Amniotic stem cell (primary cell): ENCODE measurements at places on chromosomes 4 and X.

- DNase-seq, result no peak
Measured at GRCh38 chrX:119231936-119232445, 4.1 kb upstream of the PGRMC1 start.

DNA sequence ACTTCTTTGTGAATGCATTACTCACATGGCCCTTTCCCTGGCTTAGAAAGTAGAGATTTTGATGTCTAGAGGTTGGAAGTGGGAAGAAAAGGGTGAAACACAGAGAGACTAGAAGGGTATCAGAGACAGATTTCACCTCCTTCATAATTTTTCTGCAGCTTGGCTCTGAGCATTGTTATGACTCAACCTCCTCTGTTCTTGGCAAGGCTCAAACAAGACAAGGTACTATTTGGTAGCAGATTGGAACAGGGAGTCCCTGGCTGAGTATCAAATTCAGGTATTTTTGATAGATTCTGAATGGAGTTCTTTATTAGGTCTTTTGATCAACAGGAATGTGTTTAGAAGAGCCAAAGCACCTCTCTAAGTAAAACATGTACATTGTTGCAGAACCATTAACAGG is 146.3 kb upstream of the CHRDL1 start:
- no peak for DNase-seq

GRCh38 chrX:80306007-80306406 is 114.2 kb upstream of the TENT5D start:
- no peak for DNase-seq

GRCh38 chrX:45735571-45735970 is 534.9 kb upstream of the DIPK2B start:
- DNase-seq, result no peak

DNA sequence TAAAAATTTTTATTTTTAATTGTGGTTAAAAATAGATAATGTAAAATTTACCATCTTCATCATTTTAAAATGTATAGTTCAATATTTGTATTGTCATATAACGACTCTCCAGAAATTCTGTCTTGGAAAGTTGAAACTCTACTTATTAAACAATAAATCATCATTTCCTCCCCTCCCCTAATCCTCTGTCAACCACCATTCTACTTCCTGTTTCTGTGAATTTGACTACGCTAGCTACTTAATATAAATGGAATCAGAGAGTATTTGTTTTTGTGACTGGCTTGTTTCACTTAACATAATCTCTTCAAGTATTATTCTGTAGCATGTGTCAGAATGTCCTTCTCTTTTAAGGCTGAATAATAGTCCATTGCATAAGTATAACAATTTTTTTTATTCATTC is 729.0 kb upstream of the AADAT start:
- DNase-seq, result no peak

- no peak for DNase-seq
Measured at GRCh38 chr4:172055046-172055445, 241.8 kb downstream of the GALNTL6 start.

- DNase-seq, result no peak
Measured at GRCh38 chr4:175414602-175415001, 397.5 kb downstream of the GPM6A start.

DNA sequence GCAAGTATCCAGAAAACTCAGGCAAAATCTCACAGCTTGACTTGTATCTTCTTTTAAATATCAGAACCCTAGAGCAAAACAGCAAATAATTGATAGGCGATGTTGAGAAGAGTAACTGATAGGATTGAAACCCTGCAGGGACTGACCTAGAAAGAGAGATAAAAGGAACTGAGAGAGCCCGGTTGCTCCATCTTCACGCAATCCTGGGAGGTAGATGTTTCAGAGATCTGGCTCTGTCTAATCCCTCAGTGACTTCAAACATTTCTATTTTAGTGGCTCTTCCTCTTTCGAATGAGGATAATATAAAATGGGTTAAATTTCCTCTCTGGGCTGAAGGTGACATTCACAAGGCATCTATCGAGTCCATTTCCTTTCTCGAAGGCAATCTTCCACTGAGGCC is 39.3 kb upstream of the RPL34 start:
- no peak for DNase-seq

GRCh38 chr4:126895988-126896570 is 736.7 kb upstream of the INTU start:
- DNase-seq, result no peak

GRCh38 chrX:146887020-146887419 is 72.5 kb upstream of the CXorf51A start:
- DNase-seq, result no peak

GRCh38 chr4:74651198-74651597 is 143.1 kb downstream of the BTC start:
- DNase-seq, result no peak

DNA sequence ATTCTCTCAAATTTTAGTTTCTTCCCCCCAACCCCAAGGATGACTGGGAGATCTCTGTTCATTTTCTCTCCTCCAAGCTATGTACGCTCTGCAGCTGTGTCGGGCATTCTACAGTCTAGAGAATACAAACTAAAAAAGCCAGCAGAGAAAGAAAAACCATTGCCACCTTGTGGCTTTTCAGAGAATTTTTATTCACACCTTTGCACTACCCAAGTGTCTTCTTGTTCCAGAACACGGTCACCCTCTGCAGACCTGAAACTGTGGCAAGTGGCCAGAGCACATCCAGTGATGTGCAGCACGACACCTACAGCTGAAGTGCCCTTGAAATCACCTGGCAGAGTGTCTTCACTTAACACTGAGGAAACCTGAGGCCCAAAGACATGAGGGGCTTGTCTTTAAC is 68.6 kb downstream of the CHST7 start:
- DNase-seq, result no peak

- DNase-seq, result no peak
Measured at GRCh38 chr4:1398681-1399507, 7.3 kb downstream of the NKX1-1 start.

GRCh38 chrX:124239324-124239723 is 93.1 kb upstream of the TEX13D start:
- no peak for DNase-seq

DNA sequence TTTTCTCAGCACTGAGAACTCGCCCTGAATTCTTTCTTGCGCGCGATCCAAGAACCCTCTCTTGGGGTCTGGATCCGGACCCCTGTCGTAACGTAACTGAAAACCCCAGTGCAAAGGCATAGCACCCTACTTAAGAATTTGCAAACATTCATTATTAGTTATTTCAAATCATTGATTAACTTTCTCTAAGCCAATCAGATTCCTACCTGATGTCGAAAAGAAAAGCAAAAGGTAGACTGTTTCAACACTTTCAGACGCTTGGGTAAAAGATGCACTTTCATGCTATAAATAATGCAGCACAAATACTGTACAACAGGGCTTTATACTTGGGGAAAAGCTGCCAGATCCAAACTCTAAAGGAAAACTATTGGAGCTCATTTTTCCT is 817 bp upstream of the WDR19 start:
- no peak for DNase-seq

DNA sequence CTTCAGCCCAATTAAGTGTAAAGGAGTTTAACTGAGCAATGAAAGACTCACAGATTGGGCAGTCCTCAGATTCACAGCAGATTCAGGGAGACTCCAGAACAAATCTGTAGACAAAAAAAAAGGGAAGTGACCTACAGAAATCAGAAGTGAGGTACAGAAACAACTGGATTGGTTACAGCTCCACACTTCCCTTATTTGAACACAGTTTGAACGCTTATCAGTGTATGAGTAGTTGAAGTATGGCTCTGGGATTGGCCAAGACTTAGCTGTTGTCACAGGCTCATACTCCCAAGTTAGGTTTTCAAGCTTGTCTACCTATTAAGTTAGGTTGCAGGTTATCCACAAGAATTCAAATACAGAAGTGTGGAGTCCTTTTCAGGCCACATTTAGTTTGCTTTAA is 112.4 kb upstream of the ELOVL6 start:
- no peak for DNase-seq

DNA sequence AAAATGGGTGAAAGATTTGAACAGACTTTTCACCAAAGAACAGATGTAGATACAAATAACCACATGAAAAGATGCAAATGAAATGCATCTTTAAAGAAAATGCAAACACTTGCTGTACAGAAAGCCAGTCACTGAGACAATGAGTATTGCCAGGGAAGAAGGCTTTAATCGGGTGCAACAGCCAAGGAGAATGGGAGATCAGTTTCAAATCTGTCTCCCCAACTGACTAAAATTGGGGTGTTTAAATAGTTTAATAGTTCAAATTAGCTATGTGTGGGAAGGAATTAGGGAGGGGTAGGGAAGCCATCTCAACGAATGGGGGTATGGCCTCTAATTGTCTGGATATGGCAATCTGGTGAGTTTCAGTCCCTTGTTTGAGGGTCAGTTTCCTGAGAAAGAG is 295.4 kb downstream of the PTTG2 start:
- no peak for DNase-seq

- no peak for DNase-seq
Measured at GRCh38 chr4:16868674-16869073, 29.8 kb downstream of the LDB2 start.

DNA sequence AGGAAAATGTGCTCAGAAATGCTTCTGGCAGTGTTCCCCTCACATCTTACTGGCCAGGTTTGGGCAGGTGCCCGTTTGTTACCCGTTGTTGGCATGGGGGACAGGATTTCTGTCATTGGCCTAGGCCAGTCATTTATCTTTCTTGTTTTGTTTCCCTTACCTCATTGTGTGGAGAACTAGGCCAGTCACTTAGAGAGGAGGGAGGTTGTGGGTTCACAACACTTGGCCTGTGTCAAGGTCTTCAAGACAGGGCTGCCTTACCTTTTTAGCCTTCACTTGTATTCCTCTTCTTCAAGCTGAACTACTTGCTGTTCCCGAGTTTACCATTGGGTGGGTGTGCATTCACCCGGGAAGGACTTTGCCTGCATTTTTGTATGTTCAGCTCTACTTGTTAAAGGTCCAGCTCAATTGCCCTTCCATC is 17.7 kb downstream of the SNX25 start:
- DNase-seq, result no peak

DNA sequence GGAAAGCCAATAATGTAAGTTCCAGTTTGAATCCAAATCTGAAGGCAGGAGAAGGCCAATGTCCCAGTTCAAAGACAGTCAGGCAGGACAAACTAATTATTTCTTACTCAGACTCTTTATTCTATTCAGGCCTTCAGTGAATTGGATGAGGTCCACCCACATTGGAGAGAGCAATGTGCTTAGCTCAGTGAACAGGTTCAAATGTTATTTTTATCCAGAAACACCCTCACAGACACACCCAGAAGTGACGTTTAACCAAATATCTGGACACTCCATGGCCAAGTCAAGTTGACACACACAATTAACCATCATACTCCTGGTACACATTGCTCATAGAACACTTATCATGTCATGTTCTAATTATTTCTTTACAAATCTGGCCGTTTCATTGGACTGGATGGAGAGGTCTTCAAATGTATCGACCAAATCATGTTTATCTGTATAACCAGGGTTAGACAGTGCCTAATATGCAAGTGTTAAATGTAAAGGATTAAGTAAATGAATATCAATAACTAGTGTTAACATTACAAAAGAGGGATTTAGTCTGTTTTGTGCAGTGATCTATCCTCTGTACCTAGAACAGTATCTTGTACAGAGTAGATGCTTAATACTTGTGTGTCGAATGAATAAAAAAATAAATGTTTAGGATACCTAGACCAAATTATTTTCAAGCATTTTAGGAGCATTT is 27.1 kb upstream of the XK start:
- no peak for DNase-seq

- DNase-seq, result no peak
Measured at GRCh38 chrX:28303486-28303885, 283.8 kb upstream of the IL1RAPL1 start.

DNA sequence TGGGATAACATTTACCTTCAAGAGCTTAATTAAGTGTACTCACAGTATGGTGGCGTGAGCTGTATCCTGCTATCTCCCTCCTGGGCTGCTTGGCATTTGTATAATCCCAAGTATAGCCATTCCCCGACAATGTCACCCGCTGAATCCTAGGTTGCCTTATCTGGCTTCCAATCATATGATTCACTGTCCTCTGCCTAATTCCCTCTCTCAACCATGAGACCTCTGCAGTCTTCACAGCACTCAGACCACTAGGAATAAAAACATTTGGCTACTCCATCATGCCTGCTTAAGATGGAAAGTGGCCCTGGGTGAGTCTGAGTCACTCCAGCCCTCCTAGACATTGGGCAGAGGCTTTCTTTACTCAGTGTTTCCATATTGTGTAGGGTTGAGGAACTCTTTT is 28.9 kb upstream of the WDFY3 start:
- DNase-seq, result no peak

DNA sequence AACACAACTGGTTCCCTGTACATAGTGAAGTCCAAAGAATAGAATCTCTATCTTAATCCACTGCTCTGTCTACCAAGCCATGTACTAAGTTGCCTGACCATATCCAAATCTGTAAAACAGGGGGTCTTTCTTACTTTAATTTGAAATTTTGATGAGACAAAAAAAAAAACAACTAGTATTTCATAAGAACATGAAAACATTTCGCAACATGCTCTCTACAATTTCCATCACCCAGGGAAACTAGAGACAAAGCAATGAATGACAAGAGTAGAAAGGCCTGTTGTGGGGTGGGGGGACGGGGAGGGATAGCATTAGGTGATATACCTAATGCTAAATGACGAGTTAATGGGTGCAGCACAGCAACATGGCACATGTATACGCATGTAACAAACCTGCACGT is 279.9 kb downstream of the PPP3CA start:
- DNase-seq, result no peak

DNA sequence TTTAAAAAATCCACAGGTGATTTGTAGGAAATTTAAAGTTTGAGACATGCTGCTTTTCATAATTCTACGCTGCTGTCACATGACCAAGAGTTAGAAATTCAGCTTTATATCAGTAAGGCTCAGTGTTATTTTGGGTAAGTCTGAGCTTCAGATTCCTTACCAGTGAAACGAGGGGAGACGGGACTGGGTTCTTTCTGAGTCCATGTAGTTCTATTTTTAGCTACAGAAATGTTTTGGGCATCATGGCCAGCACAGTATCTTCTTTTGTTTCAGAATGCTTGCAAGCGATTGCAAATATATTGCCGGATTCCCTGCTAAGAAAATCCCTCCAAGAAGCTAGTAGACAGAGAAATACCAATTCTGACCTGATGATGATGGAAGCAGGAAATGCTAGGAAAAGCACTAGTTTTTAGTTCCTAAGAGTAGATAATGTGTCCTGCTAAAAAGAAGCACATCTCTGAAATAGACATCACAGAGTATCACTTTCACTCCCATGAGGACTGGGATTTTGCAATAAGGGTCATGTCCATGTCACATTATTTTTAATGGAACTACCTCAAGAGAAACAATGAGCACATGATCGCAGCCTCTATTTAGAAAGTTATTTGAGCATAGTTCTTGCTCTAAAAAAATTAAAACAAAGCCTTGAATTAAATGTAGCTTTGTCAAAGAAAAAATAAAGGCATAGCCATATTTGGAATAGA is 10.9 kb downstream of the ATP1B4 start:
- no peak for DNase-seq

DNA sequence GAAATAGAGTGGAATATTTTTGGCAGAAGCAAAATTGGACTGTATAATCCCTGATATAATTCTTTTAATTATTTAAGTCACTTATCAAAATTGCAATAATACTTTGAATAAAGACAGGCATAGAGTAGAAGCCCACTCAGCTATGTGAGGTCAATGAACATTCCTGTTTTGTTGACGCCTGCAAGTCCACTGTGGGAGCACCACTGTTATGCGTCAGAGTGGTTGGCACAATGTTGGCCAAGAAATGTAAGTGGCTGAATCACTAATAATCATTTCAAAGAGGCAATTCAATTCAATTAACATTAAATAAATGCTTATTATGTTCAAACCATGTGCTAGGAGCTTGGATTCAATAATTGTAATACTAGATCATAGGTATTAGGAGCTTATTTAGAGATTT is 221.0 kb downstream of the SPCS3 start:
- DNase-seq, result no peak

- no peak for DNase-seq
Measured at GRCh38 chrX:38799995-38800580, 1.2 kb upstream of the MID1IP1 start.
